ENCODE measurements at places on chromosomes 12 and 14.
A peak's percentile ranks its signal among the peaks of the same experiment; 100 is the strongest.

DNA sequence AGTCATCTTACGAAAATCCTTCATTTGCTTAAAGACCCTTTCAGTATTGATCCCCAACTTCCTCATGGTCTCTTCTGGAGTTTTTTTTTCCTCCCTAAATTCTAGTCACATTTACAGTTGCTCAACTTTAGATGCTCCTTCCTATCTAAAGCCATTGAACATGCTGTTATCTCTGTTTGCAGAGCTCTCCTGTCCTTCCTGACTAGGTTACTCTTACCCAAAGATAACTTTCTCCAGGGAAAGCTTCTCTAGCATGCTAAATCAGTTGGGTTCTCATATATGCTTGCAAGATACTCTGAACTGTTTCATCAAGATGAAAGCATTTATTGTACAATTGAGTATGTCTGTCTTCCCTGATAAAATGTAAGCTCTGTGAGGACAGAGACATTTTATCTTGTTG, 1.8 kb upstream of the RAB21 start:
- DNase-seq: no peak

DNA sequence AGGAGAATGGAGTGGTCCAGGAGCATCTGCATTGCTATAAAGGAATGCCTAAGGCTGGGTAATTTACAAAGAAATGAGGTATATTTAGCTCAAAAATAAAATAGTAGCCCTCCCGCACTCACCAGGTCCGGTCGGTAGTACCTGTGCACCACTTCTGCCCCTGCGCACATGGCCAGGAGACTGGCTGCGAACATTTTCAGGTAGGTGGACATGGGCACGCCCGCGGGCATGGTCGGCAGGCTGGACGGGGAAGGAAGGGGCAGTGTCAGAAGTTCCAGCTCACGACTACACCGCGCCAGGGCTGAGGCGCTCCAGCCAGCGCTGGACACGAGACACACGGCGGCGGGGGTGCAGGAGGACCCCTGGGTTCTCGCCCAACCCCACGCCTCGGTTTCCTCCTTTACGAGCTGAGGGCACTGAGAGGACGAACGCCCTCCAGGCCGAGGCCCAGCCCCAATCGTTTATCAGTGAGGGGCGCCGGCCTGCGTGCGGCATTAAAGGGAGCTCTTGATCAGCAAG, 9.1 kb upstream of the TDG start:
- peak; percentile 64 for DNase-seq

- DNase-seq: no peak
These were observed 29.1 kb upstream of the SYT1 start for GRCh38 chr12:78835493-78835892.

- no peak for DNase-seq
These were observed 6.0 kb downstream of the TMEM260 start for GRCh38 chr14:56585461-56586084.

- DNase-seq: no peak
These were observed 7.5 kb downstream of the FOXG1 start for GRCh38 chr14:28773861-28774691.

DNA sequence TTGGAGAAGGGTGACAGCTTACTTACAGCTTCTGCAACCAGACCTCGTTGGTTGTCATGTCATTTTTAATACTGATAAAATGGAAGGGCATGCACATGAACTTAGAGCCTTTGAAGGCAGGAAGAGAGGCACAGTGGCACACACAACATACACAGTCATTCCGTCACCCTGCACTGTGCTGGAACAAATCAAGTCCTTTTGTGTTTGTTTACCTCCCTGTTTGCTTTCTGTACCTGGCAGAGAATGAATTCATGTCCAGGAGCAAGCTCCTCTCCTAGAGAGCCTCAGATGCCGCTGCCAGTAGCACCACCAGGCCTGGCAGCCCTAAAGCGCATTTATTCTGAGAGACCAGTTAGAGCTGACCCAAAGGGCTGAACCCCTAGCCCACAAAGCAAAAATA, 460.3 kb downstream of the EGLN3 start:
- no peak for DNase-seq

GRCh38 chr12:82757656-82758055, 71.0 kb downstream of the TMTC2 start:
- no peak for DNase-seq

GRCh38 chr12:123471374-123472068, 13.6 kb downstream of the SNRNP35 start:
- no peak for DNase-seq

GRCh38 chr14:55062517-55063351, 11.3 kb downstream of the MAPK1IP1L start:
- no peak for DNase-seq

GRCh38 chr14:53894456-53894855, 62.2 kb downstream of the BMP4 start:
- no peak for DNase-seq
